ENCODE measurements at places on chromosomes 5 and 9.

DNA sequence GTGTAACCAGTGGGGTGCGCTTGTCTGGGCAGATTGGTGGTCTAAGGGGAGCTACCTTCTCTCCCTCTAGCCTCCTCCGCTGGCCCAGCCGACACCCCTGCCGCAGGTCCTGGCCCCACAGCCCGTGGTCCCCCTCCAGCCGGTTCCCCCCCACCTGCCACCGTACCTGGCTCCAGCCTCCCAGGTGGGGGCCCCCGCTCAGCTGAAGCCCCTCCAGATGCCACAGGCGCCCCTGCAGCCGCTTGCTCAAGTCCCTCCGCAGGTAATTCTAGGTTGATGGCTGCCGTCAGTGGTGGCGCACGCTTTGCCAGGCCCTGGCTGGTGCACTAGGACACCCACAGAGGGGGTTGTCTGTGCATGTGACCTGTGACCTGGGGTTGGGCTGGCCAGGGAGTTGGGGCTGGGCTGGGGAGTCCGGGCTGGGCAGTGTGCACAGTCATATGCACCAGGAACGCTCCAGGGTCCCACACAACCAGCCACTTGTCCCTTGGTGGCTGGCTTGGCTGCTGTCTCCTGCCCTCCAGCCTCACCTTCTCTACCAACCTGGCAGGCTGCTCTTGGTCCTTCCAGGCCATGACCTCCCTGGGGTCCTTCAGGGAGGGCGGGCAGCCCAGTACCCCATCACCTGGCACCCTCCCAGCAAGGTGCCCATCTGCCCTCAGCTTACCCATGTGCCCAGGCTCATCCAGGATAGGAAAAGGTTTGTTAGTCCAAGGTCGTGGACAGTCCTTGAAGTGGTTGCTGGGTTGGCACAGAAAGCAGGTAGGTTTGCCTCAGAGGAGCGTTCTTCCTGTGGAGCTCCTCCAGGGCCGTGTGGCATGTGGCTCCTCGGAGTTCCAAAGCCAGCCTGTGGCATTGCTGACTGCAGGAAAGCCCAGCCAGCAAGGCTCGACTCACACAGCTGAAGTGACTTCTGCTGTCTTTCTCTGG lies 73.2 kb downstream of the WNK2 start:
- DNase-seq = no peak

GRCh38 chr9:112860451-112860850 lies 30.2 kb downstream of the SLC46A2 start:
- DNase-seq = no peak

DNA sequence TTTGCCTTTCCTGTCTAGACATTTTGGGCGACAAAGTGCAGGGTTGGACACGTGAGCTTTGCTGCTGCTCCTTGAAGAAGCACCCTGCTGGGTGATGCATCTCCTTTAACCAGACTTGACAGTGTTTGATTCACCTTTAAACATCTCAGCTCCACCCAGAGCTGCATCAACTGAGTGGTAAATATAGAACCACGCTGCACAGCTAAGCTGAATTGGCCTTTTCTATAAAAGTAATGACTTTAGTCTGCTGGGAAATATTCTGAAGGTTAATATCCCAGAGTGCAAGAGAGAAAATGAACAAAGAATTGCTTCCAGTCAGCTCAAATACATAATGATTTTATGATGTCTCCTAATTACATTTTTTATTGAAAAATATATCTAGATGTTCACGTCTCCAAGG lies 264.3 kb upstream of the ADCY2 start:
- DNase-seq = no peak

- DNase-seq = no peak
Measured at GRCh38 chr5:142364251-142365145, 39.7 kb upstream of the SPRY4 start.

DNA sequence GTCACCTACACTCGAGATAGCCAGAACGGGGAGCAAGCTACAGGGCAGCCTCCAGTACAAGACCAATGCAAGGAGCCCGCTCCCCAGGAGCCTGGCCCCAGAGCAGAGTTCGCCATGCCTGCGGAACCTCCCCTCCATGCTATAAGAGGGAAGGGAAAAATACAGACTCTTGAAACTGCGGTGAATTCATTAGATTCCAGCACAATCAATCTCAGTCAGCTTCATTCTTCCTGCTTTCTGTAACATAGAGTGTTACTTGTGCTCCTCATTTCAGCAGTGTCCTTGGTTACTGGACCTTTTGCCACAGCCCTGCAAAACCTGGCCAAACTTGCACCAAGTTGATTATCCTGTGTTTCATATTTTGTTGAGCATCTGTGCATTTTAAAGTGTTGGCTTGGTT lies 22.2 kb upstream of the CREBRF start:
- DNase-seq = no peak

DNA sequence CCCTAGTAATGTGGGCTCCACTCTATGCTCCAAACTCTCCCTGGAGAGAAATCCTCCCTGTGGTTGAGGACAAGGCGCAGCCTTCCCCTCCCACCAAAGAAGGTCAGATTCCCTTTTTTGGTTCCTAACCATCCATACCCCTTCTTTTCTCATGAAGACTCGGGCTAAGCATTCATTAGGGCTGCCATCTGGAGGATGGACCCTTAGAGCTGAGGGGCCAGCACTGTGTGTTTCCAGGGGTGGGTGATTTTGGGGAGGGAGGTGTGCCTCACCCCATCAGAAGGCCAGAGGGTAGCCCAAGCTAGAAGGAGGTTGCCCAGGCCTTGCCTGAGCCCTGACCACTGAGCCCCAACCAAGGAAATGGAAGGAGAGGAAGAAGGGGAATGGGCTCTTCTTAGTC lies 36.8 kb downstream of the TGFBI start:
- DNase-seq = no peak

Measured in umbilical cord (tissue), 2 donors.